ENCODE measurements at places on chromosomes 4 and X.

DNA sequence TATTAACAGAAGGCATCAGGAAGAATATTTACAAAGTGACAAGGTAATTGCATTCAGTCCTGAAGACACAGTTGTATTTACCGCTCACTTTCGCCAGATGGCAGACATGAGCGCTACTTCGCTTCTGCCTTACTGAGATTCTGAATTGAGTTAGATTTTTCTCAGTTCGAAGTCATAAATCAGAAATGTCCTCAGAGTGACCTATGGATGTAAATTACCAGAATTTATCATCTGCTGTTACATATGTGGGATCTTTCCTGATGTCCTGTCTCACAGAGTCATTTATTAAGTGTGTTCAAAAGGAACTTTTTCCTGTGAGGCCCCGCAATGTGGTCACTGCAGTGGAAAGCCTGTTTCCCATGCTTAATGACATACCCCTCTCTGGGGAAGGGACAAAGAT lies 97.3 kb upstream of the DCLK2 start:
- peak; percentile 17 for DNase-seq

- DNase-seq, result no peak
Measured at GRCh38 chr4:46956451-46956850, 36.9 kb downstream of the GABRA4 start.

DNA sequence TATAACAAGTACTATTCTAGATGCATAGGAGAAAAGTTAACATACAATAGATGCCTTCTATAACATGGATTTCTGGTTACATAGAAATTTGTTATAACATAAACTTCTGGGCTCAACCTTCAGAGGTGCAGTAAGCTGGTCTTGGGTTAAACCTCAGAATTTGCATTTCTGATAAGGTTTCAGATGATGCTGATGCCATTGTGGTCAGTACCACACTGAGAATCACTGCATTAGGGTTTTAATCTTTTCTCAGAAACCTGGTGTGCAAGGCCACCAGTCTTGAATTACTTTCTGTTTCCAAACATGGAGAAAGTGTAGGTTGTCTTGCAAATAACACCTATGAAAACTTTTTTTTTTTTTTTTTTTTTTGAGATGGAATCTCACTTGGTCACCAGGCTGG lies 146.2 kb downstream of the SPOCK3 start:
- no peak for DNase-seq

DNA sequence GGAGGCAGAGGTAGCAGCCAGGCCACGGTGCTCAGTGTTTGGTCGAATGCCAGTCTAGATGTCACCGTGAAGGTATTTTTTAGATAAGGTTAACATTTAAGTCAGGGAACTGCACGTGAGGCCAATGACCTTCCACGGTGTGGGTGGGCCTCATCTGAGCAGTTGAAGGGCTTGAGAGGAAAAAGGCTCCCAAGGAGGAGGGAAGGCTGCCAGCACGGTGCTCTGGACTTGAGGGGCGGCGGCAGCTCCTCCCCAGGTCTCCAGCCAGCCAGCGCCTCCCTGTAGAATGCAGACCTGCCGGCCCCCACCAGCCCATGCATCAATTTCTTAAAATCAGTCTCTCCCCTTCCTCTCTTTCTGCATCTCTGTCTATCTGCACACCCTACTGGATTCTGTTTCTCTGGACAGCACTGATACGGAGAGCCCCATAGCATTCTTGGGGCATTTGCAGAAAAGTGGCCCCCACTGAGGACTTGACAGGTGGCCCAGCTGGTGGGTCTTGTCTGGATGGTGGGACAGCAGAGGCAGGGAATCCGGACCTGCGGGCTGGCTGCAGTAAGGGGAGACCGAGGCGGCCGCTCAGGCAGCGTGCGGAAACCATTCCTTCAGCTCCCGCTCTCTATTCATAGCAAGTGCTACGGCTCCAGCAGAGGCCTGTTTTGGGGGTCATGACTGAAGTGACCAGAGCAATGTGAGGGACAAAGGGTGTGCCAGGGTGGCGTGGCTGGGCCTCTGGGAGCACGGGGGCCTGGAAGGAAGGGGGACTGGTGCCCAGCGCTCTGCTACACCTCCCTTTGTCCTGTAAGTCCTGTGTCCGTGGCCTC lies 7.9 kb upstream of the RGS12 start:
- DNase-seq, result no peak

GRCh38 chr4:6705646-6706045 lies 4.0 kb downstream of the MRFAP1L1 start:
- DNase-seq, result no peak

DNA sequence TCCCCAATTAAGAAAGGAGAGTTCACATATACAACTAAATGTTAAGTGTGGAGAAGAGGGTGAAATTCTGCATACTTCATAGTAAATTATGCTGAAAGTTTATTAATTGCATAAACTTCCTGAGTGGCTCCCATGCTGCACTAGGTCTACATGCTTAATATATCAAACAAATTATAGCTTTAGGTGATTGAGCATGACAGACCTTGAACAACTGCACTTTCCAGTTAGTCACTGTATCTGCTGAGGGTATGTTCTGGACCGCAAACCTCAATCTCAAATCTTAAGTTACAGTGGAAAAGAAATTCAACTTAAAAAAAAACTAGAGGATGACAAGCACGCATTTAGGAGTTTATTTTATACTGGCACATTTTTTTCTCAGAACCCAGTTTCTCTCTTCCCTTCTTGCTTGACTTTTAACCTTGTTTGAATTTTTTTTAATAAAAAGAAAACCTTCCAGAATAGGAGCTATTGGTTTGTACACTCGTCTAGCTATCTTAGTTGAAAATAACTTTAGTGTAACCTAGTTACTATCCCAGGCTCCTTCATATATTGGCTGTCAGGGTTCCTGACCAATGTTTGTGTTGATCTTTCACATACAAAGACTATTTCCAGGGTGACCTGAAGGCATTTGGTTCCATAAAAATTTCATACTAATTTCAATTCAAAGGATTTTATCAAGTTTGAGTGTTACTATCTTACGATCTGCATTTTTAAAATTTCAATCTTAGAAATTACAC lies 10.2 kb upstream of the FAM120C start:
- no peak for DNase-seq

DNA sequence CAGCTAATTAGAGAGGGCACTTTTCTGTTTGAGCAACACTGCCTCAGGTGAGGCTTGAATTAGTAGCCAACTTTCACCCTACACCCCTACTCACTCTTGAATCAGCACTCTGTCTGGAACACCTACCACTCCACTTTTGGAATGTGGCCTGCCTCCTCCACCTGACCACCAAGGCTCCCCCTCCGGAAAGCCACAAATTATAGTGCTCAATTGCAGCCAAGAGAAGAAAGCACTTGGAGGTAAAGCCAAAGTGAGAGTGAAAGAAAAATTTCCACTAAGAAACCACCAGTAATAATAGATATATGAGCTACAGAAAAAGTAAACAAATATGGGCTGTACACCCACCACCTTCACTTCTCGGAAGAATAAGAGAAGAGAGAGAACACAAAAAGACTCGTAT lies 41.1 kb downstream of the PPP3CA start:
- no peak for DNase-seq

DNA sequence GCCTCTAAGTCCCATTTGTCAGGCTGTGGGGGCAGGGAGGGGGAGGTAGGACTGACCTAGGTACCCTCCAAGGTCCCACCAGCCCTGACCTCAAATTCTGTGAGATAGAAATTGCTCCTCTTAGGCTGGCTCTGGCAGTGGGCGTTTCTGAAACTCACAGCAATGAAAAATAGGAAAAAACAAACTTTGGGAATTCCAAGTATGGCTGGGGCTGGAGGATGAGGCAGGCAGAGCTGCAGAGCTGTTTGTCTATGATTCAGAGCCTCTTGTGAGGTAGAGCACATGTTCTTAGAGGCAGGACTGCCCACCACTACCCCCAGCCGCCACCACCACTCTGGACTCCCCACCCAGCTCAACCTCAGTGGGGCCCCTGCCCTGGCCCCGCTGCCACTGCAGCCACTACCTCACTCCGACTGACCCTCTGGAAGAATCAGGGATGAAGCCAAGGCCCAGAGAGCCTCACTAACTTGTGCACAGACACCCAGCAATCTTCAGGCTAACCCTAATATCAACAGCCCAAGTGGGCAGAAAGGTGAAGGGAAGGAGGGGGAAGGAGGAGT lies 98.2 kb downstream of the PJA1 start:
- no peak for DNase-seq

DNA sequence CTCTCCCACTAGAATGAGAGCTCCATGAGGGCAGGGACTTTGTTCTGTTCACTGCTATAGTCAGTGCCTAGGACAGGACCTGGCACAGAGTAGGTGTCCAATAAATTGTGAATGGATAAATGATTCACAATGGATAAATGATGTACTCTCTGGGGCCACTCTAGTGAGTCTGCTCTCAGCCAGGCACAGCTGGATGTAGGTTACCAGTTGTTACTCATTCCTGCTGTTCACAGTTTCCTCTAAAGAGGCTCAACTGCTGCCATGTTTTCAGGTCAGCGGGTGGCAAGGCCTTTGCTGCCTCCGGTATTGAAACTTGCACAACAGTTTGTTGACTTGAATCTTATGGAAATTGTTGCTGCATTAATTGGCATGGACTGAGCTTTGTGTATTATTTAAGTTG lies 99.1 kb downstream of the NHSL2 start:
- no peak for DNase-seq

DNA sequence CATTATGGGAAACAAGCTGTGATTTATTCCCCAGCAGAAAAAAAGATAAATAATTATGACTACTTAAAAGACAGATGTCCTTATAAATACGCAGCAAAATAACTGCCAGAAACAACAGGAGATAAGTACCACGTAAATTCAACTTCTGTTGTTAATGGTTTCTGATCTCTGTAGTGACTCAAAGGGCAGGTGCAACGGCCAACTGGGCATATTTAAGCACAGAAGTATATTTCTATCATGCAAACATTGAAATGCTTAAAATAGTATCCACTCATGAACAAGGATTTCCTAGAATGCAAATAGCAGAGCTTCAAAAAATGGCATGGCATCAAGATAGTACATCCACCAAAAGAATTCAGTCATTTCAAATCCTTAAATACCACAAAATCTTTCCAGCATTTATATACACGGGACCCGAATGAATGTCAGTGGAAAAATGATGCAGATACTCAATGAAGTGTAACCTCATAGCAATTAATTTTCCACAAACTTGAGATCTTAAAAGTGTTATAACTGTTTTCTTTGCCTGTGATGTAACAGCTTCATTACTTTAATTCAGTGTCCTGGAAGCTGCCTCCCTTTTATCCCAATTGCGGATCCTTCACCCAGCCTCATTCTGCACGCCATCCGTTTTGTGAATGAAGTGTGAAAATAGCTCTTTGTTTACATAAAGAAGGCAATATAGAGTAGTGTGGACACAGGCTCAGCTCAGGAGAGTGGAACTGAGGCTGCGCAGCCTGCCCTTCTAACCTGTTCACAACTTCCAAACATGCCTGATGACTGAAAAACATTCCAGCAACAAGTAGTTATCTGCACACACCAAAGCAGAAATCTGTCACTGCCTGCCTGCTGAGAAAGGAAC lies 10.2 kb downstream of the PDGFC start:
- DNase-seq, result no peak

DNA sequence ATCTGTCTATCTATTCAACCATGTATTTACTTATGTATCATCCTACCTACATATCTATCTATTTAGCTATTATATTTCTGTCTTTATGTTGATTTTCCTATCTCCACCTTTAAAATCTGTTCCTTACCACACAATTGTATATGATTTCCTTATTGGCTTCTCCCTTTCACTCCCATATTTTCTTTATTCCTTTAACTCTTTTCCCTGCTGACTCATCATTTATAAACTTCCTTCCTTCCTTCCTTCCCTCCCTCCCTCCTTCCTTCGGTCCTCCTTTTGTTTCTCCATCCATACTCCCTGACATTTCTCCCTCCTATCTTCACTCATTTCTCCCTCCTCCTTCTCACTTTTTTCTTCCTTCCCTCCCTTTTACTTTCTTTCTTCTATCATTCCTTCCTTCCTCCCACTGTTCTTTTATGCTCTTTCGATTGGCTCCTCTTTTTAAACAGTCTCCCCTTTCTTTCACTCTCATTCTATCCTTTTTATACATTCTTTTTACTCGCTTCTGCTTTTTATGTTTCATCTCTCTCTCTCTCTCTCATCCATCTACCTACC lies 100.3 kb downstream of the RBMX2 start:
- no peak for DNase-seq

DNA sequence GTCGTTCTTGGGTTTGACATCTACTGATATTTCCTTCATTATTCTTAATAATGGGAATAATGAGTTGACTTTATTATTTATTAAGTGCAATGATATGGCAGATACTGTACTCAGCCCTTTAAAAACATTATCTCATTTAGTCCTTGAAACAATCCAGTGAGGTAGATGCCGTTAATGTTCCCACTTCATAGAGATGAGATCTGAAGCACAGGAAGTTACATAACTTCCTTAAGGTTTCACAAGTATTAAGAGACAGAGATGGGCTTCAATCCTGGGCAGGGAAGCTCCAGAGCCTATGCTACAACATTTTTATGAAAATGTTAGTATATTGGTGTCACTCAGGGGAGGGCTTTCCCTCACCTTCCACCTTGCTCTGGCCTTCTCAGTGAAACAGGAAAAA lies 9.7 kb upstream of the KLHL13 start:
- no peak for DNase-seq

DNA sequence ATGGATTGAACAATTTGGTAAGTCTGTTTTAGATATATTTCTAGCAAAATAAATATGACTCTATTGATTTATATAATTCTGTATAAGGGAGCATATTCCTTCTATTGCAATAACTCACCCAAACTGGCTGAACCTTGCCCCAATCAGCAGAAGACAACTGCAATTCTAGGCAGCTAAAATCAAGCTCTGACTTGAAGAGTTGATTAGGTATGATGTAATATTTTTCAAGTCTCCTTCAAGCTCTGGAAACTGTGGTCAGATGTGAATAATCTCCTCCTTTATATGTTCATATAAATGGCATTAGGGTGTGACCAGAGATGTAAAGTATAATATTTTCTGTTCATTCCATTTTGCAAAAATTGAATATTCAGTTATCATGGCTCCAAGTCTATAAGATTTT lies 8.2 kb downstream of the RASSF6 start:
- DNase-seq, result no peak

DNA sequence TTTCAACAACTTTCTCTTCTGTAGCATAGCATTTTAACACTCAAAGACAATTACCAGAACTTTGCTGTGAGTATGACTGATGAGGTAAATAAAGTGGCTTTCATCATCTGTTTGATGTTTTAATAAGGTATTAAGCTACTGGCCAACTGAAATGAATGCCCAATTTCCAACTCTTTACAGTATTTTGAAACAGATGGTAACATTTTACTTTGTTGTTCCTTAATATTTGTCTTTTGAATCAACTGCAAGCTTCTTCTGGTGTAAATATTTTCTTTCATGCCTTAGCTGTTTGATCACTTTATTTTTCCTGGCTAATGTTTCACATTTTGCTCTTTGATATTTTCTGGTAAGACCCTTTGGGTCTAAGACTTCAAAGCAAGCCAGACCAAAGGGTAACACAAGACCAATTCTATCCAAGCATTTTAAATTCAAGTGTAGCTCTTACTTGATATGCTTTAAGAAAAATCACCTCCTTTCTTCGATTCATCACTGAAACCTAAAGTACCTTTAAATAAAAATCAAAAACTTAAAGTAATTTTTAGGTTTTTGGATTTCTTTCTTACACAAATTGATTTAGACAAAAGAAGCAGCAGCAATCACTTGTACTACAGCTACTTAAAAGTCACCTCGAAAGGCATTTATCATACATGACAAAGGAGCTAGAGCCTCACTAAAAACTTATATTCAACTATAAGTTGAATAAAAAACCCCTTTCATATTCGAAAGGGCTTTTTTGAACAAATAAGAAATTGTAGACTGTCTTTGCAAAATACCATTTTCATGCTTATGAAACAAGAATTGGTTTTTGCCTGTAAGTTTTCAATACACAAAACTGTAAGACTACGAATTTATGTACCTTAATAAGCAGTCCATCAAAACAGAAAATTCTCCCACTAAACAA lies 57.6 kb downstream of the TBCK start:
- no peak for DNase-seq

All from activated T-helper 9 cell treated with anti-CD3 and anti-CD28 coated beads, Interleukin-2, amount 50 U/mL, for 16 hours (primary cell).